Hematopoietic multipotent progenitor cell treated with erythropoietin and hydrocortisone succinate and interleukin-3 and kit ligand, for 8 days (in vitro differentiated cells): ENCODE measurements at places on chromosomes 4 and X.
A peak's percentile ranks its signal among the peaks of the same experiment; 100 is the strongest.

- DNase-seq: no peak
Observed at GRCh38 chr4:7964890-7965662, 25.4 kb upstream of the AFAP1 start.

GRCh38 chr4:143700046-143700415 lies 444 bp downstream of the FREM3 start:
- peak; percentile 27 for DNase-seq

GRCh38 chrX:65451663-65452062 lies 82.9 kb downstream of the LAS1L start:
- DNase-seq: peak; percentile 36

GRCh38 chrX:119071381-119071780 lies 1.4 kb upstream of the CT47C1 start:
- DNase-seq: no peak

DNA sequence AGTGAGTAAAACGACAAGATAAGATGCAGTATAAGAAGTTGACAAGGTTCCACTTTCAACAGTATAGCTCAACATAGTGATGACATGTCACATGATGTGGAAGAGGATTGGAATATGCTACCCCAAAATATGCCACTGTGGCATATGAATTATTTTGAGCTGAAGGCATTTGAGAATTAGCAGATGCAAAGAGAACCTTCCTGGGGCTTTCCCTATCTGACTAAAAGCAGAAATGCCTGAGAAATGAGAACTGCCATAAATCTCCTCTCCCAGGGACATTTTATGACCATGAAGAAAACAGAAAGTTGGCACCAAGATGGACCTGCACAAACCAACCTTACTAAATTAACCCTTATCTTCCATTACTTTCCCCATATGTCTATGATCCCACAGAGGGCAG lies 24.8 kb downstream of the CDKN2AIP start:
- DNase-seq: no peak

GRCh38 chr4:41569961-41570360 lies 32.0 kb downstream of the LIMCH1 start:
- DNase-seq: no peak

DNA sequence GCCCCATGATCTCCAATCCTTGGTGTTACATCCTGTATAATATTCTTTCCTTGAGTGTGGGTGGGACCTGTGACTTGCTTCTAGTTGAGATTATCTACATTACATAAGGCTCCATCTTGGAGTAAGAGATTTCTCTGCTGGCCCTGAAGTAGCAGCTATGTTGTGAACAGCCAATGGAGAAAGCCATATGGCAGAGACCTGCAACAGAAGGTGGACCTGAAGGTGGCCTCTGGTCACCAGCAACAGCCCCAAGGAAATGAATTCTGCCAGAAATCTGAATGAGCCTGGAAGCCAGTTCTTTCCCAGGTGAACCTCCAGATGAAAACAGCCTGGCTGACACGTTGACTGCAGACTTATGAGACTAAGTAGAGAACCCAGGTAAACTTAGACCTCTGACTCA lies 2.3 kb upstream of the INTS6L start:
- no peak for DNase-seq

- no peak for DNase-seq
Observed at GRCh38 chr4:187304133-187304532, 580.5 kb upstream of the FAT1 start.
